Fibroblast of skin of back (primary cell): ENCODE measurements at places on chromosomes 5 and 9.
A peak's percentile ranks its signal among the peaks of the same experiment; 100 is the strongest.

DNA sequence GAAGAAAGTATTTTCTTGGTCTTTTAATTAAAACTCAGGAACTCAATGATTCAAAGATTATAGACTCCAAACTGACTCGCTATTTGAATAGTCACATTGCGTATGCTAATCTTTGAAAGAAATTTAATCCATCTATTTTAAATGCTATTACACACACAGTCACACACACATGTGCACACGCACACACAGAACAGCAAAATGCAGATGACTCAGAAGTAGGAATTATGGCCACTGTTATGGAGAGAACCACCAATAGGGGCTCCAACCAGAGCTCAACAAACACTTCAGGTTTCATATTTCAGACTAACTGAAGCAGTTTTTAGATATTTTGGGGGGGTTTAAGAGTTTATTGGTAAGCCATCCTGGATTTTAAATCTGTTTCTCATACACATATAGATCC, 1917.9 kb downstream of the EFNA5 start:
- peak; percentile 47 for DNase-seq

- no peak for DNase-seq
Measured at GRCh38 chr5:77877516-77878355, 101.6 kb upstream of the TBCA start.

- DNase-seq = no peak
Measured at GRCh38 chr9:70421272-70422180, 7.1 kb upstream of the KLF9 start.

- DNase-seq = peak; percentile 46
Measured at GRCh38 chr9:7117676-7118561, 360.1 kb downstream of the KDM4C start.

GRCh38 chr5:468401-468800, 25.4 kb downstream of the EXOC3 start:
- no peak for DNase-seq
